ENCODE measurements at places on chromosomes 1 and 21.

DNA sequence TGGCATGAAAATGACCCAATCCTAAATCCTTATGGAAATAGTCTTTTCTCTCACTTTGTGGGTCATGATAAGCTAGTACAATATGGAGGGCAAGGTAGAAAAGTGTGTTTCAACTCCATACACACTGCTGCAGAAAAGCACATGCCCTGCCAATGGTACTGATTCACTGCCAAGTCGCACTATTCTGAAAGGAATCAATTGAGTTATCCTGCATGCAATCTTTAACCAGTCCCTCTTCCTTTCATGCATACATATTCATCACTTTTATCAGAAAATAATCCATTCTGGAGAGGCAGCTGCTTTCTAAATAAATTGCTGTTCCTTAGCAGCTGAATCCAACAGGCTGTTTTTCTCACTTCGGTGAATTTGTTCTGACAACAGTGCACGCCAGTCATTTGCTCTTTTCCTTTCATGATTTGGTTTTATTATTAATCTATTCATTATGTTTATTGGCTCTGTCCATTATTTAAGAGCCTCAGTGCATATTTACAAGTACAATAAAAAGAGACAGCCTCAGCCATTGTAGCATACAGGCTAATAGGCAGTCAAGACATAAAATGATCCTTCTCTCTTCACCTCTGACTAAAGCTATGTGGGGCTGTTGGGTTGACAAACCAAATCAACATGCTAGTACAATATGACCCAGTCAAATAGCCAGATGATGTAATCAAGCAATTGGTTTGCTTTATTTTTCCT is 108.8 kb downstream of the CHD1L start:
- no peak for DNase-seq

- DNase-seq, result no peak
Observed at GRCh38 chr1:51675177-51675780, 58.4 kb downstream of the OSBPL9 start.

GRCh38 chr1:232292818-232293217 is 337.1 kb downstream of the SIPA1L2 start:
- DNase-seq, result no peak

DNA sequence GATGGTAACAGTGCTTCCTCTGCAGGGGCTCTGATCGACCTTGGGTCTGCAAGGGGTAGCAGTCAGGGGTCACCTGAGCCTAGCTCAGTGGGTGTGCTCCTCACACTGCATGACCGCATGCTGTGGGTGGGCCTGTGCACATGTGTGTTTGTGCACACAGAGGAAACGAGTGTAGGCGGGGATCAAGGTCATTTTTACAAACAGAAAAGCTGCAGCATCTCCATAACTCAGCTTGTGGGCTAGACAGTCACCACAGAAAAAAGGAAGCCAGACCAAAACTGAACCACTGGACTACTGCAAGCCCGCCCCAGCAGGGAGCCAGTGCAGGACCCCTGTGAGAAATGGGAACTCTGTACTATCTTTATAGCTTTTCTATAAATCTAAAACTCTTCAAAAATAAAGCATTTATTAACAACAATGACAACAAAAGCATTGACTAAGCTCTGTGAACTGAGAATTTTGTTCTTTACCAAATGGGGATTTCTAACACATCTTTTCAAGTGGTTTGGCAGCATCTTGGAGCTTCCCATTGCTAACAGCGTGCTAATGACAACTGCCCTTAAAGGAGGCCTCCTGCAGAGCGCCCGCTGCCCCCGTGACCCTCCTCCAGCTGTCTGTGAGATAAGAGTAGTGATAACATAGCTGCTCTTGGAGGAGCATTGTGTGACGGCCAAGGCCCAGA is 19.9 kb upstream of the NEK2 start:
- DNase-seq, result no peak

DNA sequence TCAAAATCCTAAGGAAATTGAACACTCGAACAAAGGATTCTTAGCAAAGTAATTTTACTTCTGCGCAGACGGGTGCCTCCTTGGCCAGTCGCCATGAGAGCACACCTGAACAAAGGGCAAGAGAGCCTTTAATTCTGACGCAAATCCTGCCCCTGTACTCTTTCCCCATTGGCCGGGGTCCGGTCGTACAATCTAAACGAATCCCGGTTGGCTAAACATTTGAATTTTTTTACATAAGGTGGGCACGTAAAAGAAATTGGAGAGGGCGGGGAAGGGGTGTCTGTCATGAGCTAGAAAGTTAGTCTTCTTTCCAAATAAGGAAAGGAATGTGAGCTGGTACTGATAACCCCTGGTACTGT is 8.2 kb upstream of the IL22RA1 start:
- DNase-seq, result no peak

DNA sequence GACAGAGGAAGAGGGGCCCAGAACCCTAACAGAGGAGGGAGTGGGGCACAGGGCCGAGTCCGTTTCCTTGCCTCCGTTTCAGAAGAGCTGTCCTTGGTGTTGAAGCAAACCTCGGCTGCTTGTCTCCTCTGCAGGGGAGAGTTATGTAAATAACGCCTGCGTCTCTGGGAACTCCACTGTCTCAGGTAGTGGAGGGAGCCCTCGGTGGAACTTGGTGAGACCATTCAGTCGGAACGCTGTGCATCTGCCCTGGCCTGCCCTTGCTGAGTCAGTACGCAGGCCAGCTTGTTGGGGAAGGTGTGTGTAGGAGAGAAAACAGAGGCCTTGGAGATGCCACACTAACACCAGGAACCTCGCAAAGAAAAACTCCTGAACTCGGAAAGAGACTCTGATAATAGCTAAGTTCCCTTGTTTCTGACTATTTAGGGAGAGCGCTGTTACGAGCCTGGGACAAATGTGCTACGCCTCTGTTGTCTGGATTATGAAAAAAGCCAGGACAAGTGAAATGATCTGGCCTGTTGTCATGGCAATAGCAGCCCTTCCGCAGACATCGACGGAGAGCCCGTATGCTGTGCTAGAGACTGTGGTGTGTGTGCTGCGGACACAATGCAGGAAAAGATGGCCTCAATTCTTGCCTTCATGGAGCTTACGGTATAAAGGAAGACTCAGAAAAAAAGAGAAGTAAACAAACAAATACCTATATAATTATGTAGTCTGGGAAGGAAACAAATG is 94.6 kb upstream of the AKT3 start:
- no peak for DNase-seq

GRCh38 chr1:39258146-39258924 is 53.8 kb downstream of the MACF1 start:
- peak; percentile 65 for DNase-seq

DNA sequence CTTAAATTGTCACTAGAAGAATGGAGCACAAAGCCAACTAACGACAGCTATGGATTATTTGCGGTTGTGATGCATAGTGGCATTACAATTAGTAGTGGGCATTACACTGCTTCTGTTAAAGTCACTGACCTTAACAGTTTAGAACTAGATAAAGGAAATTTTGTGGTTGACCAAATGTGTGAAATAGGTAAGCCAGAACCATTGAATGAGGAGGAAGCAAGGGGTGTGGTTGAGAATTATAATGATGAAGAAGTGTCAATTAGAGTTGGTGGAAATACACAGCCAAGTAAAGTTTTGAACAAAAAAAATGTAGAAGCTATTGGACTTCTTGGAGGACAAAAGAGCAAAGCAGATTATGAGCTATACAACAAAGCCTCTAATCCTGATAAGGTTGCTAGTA is 13.5 kb downstream of the USP1 start:
- DNase-seq, result no peak

DNA sequence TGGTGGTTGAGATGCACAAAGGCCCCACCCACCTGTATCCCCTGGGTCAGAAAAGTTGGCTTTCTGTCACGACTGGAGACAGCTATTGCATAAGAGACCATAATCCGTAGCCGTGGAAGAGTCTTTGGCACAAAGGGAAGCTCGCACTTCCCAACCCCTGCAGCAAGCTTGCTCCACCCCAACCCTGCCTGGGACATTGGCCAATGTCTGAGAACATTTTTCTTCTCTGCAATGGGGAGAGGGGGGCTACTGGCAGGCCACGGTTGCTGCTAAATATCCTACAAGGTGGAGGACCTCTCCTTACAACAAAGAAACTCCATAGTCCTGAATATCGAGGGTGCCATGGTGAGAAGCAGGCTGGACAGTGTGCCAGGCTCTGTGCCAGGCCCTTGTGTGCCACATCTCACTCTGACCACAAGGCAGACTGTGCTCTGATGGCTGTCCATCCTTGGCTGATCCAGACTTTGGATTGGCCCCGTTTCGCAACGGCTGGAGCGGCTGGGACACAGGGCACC is 104.1 kb downstream of the CSMD2 start:
- no peak for DNase-seq

GRCh38 chr21:41899426-41900202 is 20.5 kb upstream of the PRDM15 start:
- DNase-seq, result peak; percentile 5

DNA sequence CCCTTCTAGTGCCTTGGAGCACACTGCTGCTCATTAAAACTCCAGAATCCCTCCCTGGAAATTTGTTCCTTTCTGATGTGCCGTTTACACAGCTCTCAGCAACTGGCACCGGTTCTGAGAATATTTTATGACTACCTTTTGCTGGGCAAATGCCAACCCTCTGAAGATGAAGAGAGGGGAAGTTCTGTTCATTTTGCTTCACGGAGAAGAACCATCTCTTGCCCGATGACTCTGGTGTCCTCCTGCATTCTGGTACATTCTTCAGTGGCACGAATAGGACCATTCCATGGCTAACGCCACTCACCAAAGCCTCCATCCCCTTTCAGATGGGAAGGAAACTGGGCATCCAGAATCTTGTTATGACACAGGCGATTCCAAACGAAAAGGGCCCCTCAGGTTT is 96.2 kb upstream of the SIM2 start:
- no peak for DNase-seq

GRCh38 chr1:41613689-41614574 is 129.4 kb upstream of the EDN2 start:
- no peak for DNase-seq

GRCh38 chr1:78053498-78053897 is 7.7 kb downstream of the GIPC2 start:
- no peak for DNase-seq

- no peak for DNase-seq
Observed at GRCh38 chr1:189623336-189623735, 854.3 kb downstream of the BRINP3 start.

GRCh38 chr1:116340506-116341231 is 32.4 kb upstream of the ATP1A1 start:
- no peak for DNase-seq

GRCh38 chr21:42440187-42440792 is 36.6 kb downstream of the UBASH3A start:
- DNase-seq, result no peak

GRCh38 chr1:165647517-165647916 is 16.5 kb downstream of the MGST3 start:
- DNase-seq, result no peak

DNA sequence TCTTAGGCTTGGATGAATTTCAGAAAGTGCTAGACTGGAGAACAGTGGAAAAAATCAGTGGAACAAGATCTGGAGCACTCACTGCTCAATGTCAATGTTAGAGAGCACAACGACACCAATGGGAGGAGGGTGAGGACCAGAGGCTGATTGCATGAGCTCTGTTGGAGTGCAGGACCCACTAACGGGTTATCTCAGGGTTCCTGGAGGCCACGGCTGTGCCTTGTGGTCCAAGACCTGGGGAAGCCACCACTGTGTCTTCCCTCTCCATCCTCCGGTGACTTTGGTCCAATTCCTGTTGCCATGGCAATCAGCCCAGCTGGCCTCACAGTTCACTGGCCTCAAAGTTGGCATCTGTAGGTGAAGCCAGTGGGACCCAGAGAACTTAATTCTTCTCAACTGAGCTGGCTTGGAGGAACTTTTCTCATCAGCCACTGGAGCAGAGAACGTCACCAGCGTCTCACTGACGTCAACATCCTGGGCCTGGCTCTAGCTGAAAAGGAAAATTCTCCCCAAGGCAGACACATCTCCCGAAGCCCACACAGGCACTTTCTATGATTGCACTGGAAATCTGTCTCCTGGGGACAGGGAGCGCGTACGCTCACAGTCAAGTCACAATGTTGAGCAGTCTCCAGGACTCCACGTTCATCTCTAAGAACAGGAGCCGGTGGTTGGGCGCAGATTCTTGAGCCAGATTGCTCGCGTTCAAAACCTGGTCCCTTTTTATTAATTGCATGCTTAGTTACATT is 21.9 kb upstream of the GPR157 start:
- no peak for DNase-seq

DNA sequence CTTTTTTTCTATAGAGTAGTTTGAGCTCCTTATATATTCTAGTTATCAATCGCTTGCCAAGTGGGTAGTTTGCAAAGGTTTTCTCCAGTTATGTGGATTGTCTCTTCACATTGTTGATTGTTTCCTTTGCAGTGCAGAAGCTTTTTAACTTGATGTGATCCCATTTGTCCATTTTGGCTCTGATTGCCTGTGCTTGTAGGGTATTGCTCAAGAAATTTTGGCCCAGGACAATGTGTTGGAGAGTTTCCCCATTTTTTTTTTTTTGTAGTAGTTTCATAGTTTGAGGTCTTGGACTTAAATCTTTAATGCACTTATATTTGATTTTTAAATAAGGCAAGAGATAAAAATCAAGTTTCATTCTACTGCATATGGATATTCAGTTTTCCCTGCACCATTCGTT is 774.8 kb upstream of the ADAMTS5 start:
- DNase-seq, result no peak

DNA sequence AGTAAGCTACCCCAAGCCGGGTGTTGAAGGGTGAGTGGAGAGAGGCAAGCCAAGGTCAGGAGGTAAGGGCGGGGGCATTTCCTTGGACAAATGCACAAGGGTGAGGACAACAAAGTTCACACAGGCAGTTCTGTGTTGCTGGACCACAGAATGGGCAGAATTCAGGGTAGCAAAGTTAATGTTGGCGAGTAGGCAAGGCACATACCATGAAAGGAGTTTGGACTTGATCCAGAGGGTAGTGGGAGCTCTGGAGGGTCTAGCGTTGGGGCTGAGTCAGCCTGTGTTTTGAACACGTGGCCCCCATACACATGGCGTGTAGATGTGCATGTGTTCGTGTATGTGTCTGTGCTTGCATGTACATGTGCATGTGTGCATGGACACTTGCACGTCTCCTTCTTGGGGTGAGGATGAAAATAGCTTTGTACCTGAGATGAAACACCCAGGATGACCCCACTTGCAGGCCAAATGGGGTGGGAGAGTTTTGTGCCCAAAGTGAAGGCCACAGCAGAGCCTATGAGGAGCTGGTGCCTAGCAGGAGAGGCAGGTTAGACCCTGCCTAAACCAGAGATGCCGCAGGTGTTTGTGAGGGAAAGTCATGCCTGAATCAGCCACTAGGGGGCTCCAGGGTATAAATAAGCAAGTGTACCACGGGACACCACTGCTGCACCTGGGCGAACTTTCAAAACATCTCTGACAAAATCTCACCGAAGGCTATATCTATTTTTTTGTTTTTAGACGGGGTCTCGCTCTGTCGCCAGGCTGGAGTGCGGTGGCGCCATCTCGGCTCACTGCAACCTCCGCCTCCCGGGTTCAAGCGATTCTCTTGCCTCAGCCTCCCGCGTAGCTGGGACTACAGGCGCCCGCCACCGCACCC is 21.8 kb downstream of the SLC27A3 start:
- DNase-seq, result peak; percentile 87

- no peak for DNase-seq
Observed at GRCh38 chr1:82593561-82593960, 792.8 kb downstream of the ADGRL2 start.
